Hepatocyte (in vitro differentiated cells): ENCODE measurements at places on chromosomes 7 and 10. TPM values are rescaled to one million over a fixed set of nuclear protein-coding genes. Genes with fewer than 3 reads are reported as not detected.
A peak's percentile ranks its signal among the peaks of the same experiment; 100 is the strongest.

GRCh38 chr10:71074176-71074755, 138.1 kb upstream of the UNC5B start:
- no peak for DNase-seq

- no peak for DNase-seq
Observed at GRCh38 chr10:122280156-122280555, 9.1 kb downstream of the BTBD16 start.

- DNase-seq = no peak
Observed at GRCh38 chr7:18235819-18236218, 208.2 kb upstream of the PRPS1L1 start.

GRCh38 chr7:139534966-139535651, 11.6 kb downstream of the CLEC2L start:
- DNase-seq = no peak

GRCh38 chr7:140212100-140212881, 35.5 kb upstream of the KDM7A start:
- no peak for DNase-seq

DNA sequence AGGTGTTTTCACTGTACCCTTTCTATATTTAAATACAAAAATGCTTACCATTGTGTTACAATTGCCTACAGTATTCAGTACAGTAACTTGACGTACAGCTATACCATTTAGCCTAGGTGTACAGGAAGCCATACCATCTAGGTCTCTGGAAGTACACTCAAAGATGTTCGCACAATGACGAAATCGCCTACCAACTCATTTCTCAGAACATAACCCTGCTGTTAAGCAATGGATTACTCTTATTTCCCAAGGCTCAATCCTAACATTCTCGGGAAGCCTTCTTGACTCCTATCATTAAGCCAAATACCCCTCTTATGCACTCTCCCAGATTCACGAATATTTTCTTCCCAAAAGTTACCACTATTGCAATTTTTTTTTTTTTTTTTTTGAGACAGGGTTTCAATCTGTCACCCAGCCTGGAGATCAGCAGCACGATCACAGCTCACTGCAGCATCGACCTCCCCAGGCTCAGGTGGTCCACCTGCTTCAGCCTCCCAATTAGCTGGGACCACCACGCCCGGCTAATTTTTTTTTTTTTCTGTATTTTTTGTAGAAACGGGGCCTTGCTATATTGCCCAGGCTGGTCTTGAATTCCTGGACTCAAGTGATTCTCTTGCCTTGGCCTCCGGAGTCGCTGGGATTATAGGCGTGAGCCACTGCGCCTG, 1.5 kb downstream of the CWF19L1 start:
- DNase-seq = no peak

DNA sequence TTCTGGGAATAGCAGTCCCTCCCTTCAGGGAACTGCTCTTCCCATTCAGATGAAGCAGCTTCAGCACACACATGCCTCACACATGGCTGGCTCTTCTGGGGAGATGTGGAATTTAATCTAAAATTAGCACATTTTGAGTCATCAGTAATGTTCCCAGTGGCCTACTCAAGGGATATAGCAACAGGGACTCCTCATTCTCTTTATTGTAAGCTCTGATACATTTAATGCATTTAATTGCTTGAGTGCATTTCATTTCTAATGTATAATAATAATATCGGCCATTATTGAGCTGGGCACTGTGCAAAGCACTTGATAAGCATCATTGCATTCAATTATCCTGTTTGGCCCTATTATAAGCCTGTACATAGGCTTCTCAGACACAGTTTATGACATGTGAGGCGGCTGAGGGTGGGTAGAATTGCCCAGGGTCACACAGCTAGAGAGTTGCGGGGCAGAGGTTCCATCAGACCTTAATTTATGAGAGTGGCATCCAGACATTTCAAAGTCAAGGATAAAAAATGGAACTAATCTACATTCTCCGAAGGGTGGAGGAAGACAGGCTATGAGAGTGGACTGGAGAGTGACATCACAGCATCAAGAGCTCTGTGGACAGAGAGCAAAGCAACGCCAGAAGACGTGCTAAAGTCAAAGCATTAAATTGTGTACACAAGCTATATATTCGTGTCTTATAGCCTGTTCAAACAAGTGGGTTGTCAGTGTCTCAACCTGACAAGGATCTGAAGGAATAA, 76.8 kb downstream of the LANCL2 start:
- DNase-seq = no peak

GRCh38 chr7:86965727-86966120, 93.7 kb downstream of the ELAPOR2 start:
- no peak for DNase-seq

DNA sequence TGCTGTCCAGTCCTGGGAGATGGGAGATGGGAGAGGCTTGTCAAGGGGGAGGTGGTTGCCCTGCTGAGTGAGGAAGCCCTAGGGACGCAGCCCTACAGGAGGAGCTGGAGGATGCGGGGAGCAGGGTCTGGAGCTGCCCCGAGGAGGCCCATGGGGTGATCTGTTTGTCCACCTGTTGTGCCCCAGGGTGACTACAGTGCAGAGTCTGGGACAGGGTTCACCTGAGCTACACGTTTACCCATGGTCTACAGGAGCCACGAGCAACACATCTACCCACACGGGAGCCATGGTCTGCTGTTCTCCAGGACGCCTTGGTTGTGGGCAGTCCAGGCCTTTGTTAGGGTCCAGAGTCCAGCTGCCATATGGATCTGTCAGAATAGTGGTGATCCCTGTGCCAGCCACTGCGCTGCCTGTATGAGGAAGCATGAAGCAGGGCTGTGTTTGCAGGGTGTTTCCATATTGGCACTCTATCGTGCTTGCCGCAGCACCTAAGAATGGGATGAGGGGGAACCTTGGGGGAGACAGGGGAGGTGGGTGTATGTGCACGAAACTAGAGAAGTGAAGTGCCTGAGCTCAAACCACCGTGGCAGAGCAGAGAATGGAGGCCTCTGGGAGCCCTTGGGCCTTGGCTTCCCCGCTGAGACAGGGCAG, 23.7 kb downstream of the ZNF775 start:
- DNase-seq = peak; percentile 19

DNA sequence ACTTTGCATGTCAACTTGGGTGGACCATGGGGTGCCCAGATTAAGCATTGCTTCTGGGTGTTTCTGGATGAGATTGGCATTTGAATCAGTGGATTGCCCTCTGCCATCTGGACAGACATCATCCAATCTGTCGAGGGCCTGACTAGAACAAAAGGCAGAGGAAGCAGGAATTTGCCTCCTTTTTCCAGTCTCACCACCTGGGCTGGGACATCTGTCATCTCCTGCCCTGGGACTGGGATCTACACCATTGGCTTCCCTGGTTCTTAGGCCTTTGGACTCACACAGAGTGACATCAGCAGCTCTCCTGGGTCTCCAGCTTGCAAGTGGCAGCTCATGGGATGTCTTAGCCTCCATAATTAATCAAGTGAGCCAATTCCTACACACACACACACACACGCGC, 10.3 kb downstream of the SLC13A4 start:
- DNase-seq = no peak

- no peak for DNase-seq
Observed at GRCh38 chr7:91126762-91127161, 137.5 kb upstream of the FZD1 start.

DNA sequence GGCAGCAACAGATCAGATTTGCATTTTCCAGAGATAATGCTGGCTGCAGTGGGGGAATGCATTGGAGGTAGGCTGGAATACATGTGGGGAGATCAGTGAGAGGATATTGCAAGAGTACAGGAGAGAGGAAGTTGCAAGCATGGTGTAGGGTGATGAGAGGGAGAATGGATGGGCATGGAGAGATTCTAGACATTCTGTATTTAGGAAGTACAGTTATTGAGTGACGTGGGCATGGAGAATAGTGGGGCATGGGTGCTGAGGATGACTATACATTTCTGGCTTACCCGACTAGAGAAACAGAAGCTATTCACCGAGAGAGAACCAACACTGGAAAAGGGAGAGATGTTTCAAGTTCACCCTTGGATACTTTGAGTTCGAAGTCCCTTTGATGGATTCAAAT, 116.9 kb upstream of the SVIL start:
- no peak for DNase-seq

The FEZF1 gene
- 0.13 and 0.19 TPM in 2 replicates for polyA plus RNA-seq

The ATOH7 gene
- not detected in 2 replicates for polyA plus RNA-seq

The ZPBP gene
- polyA plus RNA-seq = not detected in 2 replicates

The GPR15LG gene
- 0.45 and 1.9 TPM in 2 replicates for polyA plus RNA-seq
